ENCODE measurements at places on chromosomes 4 and X. TPM values are rescaled to one million over a fixed set of nuclear protein-coding genes. Genes with fewer than 3 reads are reported as not detected.

GPRIN3 gene
- total RNA-seq, result 4.3 TPM

GRIA3 gene
- 0.07 TPM for total RNA-seq

SPON2 gene
- total RNA-seq, result 72.5 TPM

CT83 gene
- total RNA-seq, result not detected

PIR gene
- 14.7 TPM for total RNA-seq

TMPRSS11B gene
- 0.40 TPM for total RNA-seq

GAGE12F gene
- not detected for total RNA-seq

NWD2 gene
- total RNA-seq, result 0.12 TPM

CXCL5 gene
- not detected for total RNA-seq

TMEM150C gene
- total RNA-seq, result 3.5 TPM

WDR44 gene
- total RNA-seq, result 26.4 TPM

ENAM gene
- 0.54 TPM for total RNA-seq

DGAT2L6 gene
- total RNA-seq, result not detected

OPRPN gene
- not detected for total RNA-seq

PNMA6A gene
- total RNA-seq, result 3.1 TPM

C4orf36 gene
- total RNA-seq, result not detected

CNOT6L gene
- total RNA-seq, result 21.0 TPM

RAB9B gene
- 12.8 TPM for total RNA-seq

CDKL2 gene
- total RNA-seq, result 5.6 TPM

PAGE1 gene
- not detected for total RNA-seq

BEX1 gene
- 3.4 TPM for total RNA-seq

ARHGAP36 gene
- total RNA-seq, result not detected

GC gene
- not detected for total RNA-seq

PPP2R3B gene
- total RNA-seq, result 6.5 TPM

ZBTB49 gene
- 6.7 TPM for total RNA-seq

RAB41 gene
- total RNA-seq, result not detected

STIM2 gene
- total RNA-seq, result 8.4 TPM

FRAS1 gene
- 11.7 TPM for total RNA-seq

MAP9 gene
- 14.5 TPM for total RNA-seq

FAM241A gene
- 4.3 TPM for total RNA-seq

IDS gene
- 94.1 TPM for total RNA-seq

GYG2 gene
- total RNA-seq, result 13.7 TPM

CYP4V2 gene
- 25.6 TPM for total RNA-seq

CLIC2 gene
- total RNA-seq, result 12.7 TPM

RNF175 gene
- not detected for total RNA-seq

PGK1 gene
- 301 TPM for total RNA-seq

ADGRL3 gene
- total RNA-seq, result 7.5 TPM
